ENCODE measurements at places on chromosomes 7 and 10. TPM values are rescaled to one million over a fixed set of nuclear protein-coding genes. Genes with fewer than 3 reads are reported as not detected.

ITGA8 gene
- 18.2 TPM for total RNA-seq

EPHB6 gene
- 18.0 TPM for total RNA-seq

FAM25G gene
- total RNA-seq = not detected

SBDS gene
- total RNA-seq = 157 TPM

DPYSL4 gene
- total RNA-seq = 2.2 TPM

ZNF117 gene
- 10.2 TPM for total RNA-seq

COX19 gene
- total RNA-seq = 9.7 TPM

PTPRE gene
- 60.7 TPM for total RNA-seq

TAC1 gene
- total RNA-seq = not detected

BICC1 gene
- total RNA-seq = 3.2 TPM

SPDYE8 gene
- total RNA-seq = not detected

UTF1 gene
- total RNA-seq = 0.37 TPM

OPN1SW gene
- total RNA-seq = not detected

SHTN1 gene
- 33.0 TPM for total RNA-seq

MRC1 gene
- total RNA-seq = 144 TPM

IFIT1B gene
- total RNA-seq = 0.20 TPM

FGL2 gene
- total RNA-seq = 22.3 TPM

PRDX3 gene
- 83.4 TPM for total RNA-seq

GRM3 gene
- total RNA-seq = not detected

SEC23IP gene
- 13.4 TPM for total RNA-seq

TMEM139 gene
- 52.7 TPM for total RNA-seq

ADAM12 gene
- total RNA-seq = 3.7 TPM

TEX47 gene
- not detected for total RNA-seq

VSTM2A gene
- not detected for total RNA-seq

TMEM254 gene
- total RNA-seq = 7.3 TPM

LRRD1 gene
- not detected for total RNA-seq

NME8 gene
- 1.1 TPM for total RNA-seq

SLIT1 gene
- 1.6 TPM for total RNA-seq

PGAM1 gene
- total RNA-seq = 127 TPM

ZNF853 gene
- total RNA-seq = 10.3 TPM

PARD3 gene
- 30.6 TPM for total RNA-seq

MYO1G gene
- total RNA-seq = 44.5 TPM

MMD2 gene
- total RNA-seq = not detected

SLC16A12 gene
- 4.2 TPM for total RNA-seq

CDC14C gene
- not detected for total RNA-seq

Measured in upper lobe of left lung (tissue), 6 donors.